ENCODE measurements at places on chromosomes 1 and 21.
A peak's percentile ranks its signal among the peaks of the same experiment; 100 is the strongest.

DNA sequence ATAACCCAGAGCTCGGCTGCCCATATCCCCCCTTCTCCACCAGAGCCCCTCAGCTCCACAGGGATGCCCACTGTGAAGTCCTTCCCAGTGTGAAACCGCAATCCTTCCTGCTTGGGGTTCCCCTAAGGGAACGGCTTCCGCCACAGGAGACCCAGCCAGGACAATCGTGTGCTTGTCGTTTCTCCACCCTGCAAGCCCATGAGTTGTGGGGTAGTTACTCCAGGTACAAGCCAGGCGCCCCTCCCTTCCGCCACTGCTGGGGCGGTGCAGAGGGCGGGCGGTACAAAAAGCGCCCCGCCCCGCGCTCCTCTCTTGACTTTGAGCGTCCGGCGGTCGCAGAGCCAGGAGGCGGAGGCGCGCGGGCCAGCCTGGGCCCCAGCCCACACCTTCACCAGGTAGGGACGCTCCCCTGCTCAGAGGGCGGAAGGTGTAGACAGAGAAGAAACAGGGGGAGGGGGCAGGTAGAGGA is at the start of gene TINAGL1:
Gene TINAGL1, plus strand, starts transcription at position 315 of the 469 bp plus-strand sequence. CDS start 634 bp downstream, outside the sequence.
- H3K4me1 ChIP-seq = peaks cover 9% of the 10 kb centered on the region
- H3K4me3 ChIP-seq = no peak within 1 kb of the TSS
- DNase-seq = no peak

GRCh38 chr1:61043010-61043820 is 39.1 kb upstream of the NFIA start:
- H3K4me1 ChIP-seq = peaks cover 3% of the 10 kb centered on the region
- peak; percentile 66 for DNase-seq

- H3K4me1 ChIP-seq = no peaks in the 10 kb centered on the region
- no peaks in the 10 kb centered on the region for H3K36me3 ChIP-seq
- no peak for DNase-seq
These were observed 110.3 kb downstream of the MRPL39 start for GRCh38 chr21:25496825-25497482.

GRCh38 chr1:177615251-177615650 is 354.6 kb downstream of the SEC16B start:
- H3K4me3 ChIP-seq = no peak overlapping the region
- no peaks in the 10 kb centered on the region for H3K4me1 ChIP-seq
- H3K27me3 ChIP-seq = no peaks in the 10 kb centered on the region
- no peak overlapping the region for H3K27ac ChIP-seq
- no peak for DNase-seq
- H3K36me3 ChIP-seq = no peaks in the 10 kb centered on the region

- H3K36me3 ChIP-seq = no peaks in the 10 kb centered on the region
- DNase-seq = no peak
- H3K4me3 ChIP-seq = no peak overlapping the region
- H3K27me3 ChIP-seq = no peaks in the 10 kb centered on the region
These were observed 22.7 kb downstream of the NCF2 start for GRCh38 chr1:183567584-183567983.

- no peak for DNase-seq
- H3K27me3 ChIP-seq = no peaks in the 10 kb centered on the region
- no peak overlapping the region for H3K4me3 ChIP-seq
- no peak overlapping the region for H3K27ac ChIP-seq
- H3K36me3 ChIP-seq = no peaks in the 10 kb centered on the region
These were observed 49.5 kb upstream of the S1PR1 start for GRCh38 chr1:101187297-101187696.

DNA sequence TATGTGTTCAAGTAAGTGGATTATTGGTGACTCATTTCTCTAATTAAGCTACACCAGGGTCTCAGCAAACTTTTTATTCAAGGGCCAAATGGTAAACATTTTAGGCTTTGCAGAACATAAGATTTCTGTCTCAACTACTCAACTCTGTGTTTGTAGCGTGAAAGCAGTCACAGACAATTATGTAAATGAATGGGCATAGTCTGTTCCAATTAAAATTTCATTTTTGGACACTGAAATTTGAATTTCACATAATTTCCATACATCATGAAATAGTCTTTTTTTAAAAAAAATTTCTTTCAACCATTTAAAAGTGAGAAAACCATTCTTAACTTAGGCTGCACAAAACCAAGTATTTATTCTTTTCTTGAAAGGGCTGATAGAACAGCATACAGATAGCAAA is 50.1 kb downstream of the IL23R start:
- no peaks in the 10 kb centered on the region for H3K36me3 ChIP-seq
- H3K4me1 ChIP-seq = peaks cover 12% of the 10 kb centered on the region
- H3K4me3 ChIP-seq = no peak overlapping the region

DNA sequence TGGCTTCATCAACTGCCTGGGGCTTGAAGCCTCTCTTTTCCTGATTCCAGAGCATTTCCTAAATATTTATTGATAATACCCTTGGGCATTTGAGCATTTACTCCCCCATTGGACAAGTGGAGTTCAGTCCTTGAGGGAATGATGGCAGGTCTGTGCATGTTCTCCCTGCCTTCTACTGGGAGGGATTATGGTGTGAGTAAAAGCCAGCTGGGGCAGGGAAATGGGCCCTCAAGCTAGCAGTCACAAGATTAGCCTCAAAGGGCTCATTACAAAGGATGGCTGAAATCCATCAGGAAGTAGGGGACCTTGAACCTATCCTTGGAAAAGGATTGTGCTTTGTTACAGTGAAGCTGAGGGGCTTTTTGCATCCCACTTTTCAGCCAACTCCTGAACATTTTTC is 24.2 kb upstream of the OSBPL9 start:
- H3K4me3 ChIP-seq = no peak overlapping the region
- H3K4me1 ChIP-seq = peaks cover 2% of the 10 kb centered on the region
- DNase-seq = no peak
- peaks cover 11% of the 10 kb centered on the region for H3K27me3 ChIP-seq

- H3K27me3 ChIP-seq = no peaks in the 10 kb centered on the region
- H3K4me3 ChIP-seq = peak overlapping the region; percentile 96
- H3K27ac ChIP-seq = no peak overlapping the region
- H3K36me3 ChIP-seq = no peaks in the 10 kb centered on the region
- no peak for DNase-seq
These were observed 417 bp upstream of the GFI1 start for GRCh38 chr1:92487078-92487605.

DNA sequence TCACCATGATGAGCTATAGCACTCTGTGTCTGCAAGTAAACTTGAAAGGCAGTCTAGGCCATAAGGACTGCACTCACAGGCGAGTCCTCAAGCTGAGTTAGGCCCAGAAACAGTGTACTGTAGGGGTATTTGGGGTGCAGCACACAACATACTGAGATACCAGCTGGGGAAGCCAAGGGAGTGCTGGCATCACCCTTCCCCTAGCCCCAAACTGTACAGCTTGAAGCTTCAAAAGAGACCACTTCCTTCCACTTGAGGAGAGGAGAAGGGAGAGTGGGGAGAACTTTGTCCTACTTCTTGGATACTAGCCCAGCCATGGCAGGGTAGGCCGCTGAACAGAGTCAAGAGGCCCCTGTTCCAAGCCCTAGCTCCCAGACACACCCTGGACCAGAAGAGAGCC is 24.2 kb upstream of the SNX7 start:
- no peak overlapping the region for H3K27ac ChIP-seq
- no peak for DNase-seq
- H3K36me3 ChIP-seq = no peaks in the 10 kb centered on the region
- H3K4me1 ChIP-seq = no peaks in the 10 kb centered on the region
- H3K27me3 ChIP-seq = no peaks in the 10 kb centered on the region

DNA sequence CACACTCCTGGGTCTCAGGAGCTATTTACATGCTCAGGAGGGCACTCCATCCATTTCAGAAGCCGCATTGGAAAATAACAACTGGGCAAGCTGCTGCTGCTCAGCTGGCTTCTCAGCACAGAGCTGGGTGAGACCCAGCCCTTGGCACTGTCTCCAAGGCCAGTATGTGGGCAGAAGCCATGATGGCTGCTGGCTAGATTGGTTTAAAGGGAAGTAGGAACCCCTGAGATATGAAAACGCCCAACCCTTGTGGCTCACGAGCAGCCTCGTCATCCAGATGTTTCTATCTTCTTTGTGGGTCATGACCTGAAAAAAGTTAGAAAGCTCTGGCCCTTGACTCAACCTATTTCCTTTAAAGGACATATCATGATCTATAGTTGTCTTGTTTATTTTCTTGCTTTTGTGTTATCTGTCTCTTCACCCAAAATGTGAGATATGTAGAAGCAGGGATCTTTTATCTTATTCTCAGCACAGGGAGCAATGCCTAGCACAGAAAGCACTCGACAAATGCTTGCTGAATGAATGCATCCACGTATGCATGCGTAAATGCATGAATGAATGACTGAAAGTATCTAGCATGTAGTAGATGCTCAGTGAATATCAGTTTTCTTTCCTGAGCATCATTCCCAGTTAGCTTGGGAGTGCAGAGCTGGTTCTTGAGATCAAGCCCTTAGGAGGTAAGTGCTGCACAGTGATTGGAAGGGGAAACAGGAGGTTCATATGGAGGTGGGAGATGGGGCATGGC is 11.6 kb downstream of the MYBPH start:
- peaks cover 49% of the 10 kb centered on the region for H3K27me3 ChIP-seq
- peak overlapping the region; percentile 12 for H3K27ac ChIP-seq
- DNase-seq = no peak
- peaks cover 4% of the 10 kb centered on the region for H3K36me3 ChIP-seq

DNA sequence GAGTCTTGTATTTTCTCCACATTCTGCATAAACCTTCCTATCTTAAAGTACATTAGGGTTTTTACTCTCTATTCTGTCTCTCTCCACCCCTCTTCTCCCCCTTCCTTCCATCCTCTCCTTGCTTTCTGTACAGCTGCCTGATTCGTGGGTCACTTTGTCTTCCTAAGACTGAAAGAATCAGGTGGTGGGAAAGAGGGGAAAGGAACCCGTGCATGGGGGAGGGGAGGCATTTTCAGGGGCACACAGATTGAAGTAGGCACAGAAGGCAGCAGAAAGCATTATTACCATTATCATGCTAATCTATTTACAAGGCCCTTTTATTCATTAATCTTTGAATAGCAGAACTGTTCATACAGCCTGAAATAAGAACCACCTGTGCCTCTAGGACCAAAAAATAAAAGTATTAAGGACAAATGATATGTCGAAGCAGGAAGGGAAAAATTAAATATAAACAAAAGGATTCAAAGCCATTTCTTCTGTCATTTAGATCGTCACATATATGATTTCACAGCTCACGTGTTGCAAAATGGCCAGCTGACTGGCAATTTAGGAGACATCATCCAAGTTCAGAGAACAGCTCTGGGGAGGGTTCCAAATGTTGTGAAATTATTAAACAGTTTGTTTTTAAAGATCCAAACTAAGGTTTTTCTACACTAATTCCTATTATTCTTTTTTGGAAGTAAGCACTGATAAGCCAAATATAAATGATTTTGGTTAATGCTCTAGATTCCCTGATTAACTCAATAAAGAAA is 154.6 kb downstream of the PBX1 start:
- no peak overlapping the region for H3K4me3 ChIP-seq
- H3K36me3 ChIP-seq = no peaks in the 10 kb centered on the region
- H3K4me1 ChIP-seq = no peaks in the 10 kb centered on the region
- no peak overlapping the region for H3K27ac ChIP-seq
- peaks cover 4% of the 10 kb centered on the region for H3K27me3 ChIP-seq

DNA sequence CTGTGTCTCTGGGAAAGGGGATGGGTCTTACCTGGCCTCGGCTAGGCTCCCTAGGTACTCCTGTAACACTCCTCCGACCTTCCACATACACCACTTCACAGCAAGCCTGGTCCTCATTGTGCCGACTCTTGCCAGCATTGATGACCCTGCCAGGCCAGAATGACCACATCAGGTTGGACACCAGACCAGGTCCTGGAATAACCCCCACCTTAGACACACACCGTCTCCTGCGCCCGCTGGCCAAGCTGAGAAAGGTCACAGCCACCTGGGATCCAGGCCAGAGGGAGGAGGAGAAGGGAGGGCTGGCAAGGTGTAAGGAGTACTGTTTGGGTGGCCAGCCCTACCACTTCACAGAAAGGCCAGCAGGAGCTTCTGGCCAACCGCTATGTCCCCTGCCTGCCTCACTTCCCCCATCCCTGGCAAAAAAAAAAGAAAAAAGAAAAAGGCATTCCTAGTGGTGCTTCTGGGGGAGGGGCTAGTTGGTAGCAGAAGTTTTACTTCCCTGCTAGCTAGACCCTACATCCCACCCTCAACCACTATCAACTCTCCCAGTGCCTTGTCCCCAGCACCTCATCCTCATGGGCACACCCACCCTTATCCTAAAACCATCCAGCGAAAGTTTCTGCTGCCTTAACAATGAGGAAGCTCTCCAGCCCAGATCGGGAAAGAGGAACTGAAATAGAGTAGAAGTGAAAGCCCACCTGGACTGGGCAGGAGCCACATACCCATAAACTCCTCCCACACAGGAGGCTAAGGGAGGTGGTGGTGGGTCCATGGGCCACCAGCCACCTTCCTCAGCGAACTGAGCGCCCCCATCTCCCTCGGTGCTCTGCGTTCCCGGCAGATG is 1.4 kb downstream of the PPM1J start:
- peaks cover 7% of the 10 kb centered on the region for H3K27me3 ChIP-seq
- H3K27ac ChIP-seq = no peak overlapping the region
- H3K4me1 ChIP-seq = peaks cover 15% of the 10 kb centered on the region
- H3K4me3 ChIP-seq = peak overlapping the region; percentile 89

GRCh38 chr1:217911908-217912307 is 280.8 kb downstream of the SPATA17 start:
- H3K4me1 ChIP-seq = no peaks in the 10 kb centered on the region
- no peak overlapping the region for H3K4me3 ChIP-seq
- H3K36me3 ChIP-seq = no peaks in the 10 kb centered on the region

GRCh38 chr1:91011726-91012125 is 10.1 kb downstream of the ZNF644 start:
- no peak for DNase-seq
- H3K4me3 ChIP-seq = peak overlapping the region; percentile 83
- H3K36me3 ChIP-seq = peaks cover 5% of the 10 kb centered on the region

GRCh38 chr1:15578921-15579682 is 5.7 kb downstream of the AGMAT start:
- H3K27me3 ChIP-seq = no peaks in the 10 kb centered on the region
- peaks cover 2% of the 10 kb centered on the region for H3K36me3 ChIP-seq
- peak overlapping the region; percentile 73 for H3K4me3 ChIP-seq
- H3K27ac ChIP-seq = peak overlapping the region; percentile 91
- DNase-seq = no peak
- H3K4me1 ChIP-seq = peaks cover 31% of the 10 kb centered on the region

DNA sequence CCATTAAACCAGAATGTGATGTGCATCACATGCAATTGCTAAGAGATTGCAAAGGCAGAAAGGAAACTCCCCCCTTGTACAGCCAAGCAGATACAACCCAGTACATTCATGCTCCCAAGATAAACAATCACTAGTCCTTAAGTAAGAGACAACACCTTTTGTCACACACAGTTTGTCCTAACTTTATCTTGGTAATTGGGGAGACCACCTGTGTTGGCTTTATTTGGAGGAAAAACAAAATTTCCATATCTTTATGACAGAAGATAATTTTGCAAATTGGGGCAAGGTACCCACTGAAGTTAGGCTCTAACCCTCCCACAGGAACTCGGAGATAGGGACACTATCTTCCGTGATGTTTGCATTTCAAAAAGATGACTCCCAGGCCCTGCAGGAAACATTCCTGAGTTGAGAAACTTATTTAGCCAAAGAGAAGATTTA is 175.0 kb upstream of the TNR start:
- no peaks in the 10 kb centered on the region for H3K4me1 ChIP-seq
- no peak for DNase-seq
- H3K27me3 ChIP-seq = no peaks in the 10 kb centered on the region
- H3K27ac ChIP-seq = no peak overlapping the region
- H3K36me3 ChIP-seq = peaks cover 5% of the 10 kb centered on the region
